Naive thymus-derived CD4-positive, alpha-beta T cell (primary cell): ENCODE measurements at places on chromosomes 3 and 15. TPM values are rescaled to one million over a fixed set of nuclear protein-coding genes. Genes with fewer than 3 reads are reported as not detected.
A peak's percentile ranks its signal among the peaks of the same experiment; 100 is the strongest.

Gene IMPG2
- 0.47 TPM for total RNA-seq

- DNase-seq = no peak
Measured at GRCh38 chr3:52204337-52205073, 6.5 kb downstream of the ALAS1 start.

DNA sequence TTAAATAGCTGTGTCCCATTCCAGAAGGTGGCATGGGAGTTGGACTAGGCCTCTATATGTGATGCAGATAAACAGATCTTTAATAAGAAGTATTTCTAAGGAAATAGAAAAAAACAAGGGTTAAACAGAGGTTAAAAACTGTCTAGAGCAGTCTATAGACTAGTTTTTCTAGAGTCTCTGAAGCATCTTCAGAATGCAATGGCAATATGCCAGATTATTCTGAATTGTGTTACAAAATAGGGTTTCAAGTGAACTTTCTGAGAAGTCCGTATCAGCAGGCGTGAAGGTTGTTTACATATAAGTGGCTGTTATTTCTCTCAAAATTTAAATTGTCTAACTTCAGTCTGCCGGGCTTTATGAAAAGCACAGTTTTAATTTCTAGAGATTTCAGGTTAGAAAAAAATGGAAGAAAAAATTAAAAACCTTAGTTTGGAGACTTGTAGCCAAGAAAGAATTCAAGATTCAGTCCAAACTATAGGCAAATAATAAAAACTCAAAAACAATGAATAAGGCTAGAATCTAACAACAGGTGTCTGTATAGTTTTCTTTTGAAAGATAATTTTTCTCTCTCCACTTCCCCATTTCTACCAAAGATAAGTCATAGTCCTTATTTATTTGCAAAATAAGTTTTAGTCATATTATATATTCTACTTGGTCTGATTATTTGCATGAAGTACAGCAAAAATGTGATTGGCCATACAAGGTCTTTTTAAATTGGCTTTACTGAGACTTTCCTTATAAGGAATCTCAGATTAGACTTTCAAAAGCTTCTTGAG, 55.2 kb downstream of the OSTN start:
- DNase-seq = no peak

- DNase-seq = no peak
Measured at GRCh38 chr15:55151631-55152030, 45.1 kb downstream of the RSL24D1 start.

Gene TMEM108
- not detected for total RNA-seq

DNA sequence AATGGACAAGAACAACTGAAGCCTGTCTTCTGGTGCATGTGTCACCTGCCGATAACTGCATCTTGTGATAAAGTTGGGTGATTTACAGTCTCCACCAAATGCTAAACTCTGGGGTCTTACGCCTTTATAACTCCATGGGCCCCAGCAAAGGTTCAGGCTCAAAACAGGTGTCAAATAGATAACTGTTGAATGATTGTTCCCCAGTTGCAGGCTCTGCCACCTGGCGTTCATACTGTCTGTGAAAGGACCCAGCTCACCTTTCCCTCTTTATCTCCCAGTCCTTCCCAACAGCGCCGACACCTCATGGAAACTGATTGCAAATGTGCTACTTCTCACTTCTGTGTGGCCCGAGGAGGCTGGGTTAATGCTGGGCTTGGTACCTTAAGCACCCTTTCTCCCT, 8.3 kb upstream of the SNX22 start:
- no peak for DNase-seq

Gene CFAP20DC
- total RNA-seq = 0.24 TPM

Gene HMG20A
- 55.6 and 61.1 TPM in 2 replicates for total RNA-seq

- peak; percentile 44 for DNase-seq
Measured at GRCh38 chr3:192831111-192831644, 86.5 kb downstream of the MB21D2 start.

Gene NLGN1
- not detected for total RNA-seq

Gene FANCD2OS
- not detected for total RNA-seq

DNA sequence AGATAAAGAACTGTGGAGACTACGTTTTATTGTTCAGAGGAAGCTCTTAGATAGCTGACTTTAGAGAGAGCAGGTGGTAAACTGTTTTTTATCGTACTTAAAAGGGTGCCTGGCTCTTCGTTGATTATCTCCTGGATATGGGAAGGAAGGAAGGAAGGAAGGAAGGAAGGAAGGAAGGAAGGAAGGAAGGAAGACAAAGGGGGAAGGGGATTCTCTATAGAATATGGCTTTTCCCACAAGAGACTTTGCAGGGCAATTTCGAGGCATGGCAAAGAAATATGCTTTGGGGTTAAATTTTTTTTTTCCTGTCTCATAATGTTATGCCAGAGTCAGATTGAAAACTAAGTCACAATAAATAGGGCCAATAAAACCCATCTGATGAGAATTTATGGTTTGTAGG, 271.9 kb upstream of the POU1F1 start:
- no peak for DNase-seq

DNA sequence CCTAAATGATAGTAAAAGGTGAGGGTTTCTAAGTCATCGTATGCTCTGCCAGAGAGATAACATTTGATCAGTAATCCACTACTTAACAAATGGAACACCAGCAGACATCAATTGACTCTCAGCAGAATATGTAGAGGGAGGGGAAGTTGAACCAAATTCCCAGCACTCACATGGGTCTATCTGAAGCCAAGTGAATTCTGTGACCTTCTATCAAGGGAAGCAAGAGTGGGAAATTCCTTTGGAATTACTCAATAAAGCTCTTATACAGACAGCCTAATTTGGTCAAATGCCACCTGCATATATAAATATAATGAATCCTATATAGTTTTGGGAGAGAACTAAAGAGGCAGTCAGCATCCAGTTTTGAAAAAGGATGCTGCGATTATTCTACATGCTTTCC, 15.8 kb upstream of the KCNMB2 start:
- DNase-seq = no peak

DNA sequence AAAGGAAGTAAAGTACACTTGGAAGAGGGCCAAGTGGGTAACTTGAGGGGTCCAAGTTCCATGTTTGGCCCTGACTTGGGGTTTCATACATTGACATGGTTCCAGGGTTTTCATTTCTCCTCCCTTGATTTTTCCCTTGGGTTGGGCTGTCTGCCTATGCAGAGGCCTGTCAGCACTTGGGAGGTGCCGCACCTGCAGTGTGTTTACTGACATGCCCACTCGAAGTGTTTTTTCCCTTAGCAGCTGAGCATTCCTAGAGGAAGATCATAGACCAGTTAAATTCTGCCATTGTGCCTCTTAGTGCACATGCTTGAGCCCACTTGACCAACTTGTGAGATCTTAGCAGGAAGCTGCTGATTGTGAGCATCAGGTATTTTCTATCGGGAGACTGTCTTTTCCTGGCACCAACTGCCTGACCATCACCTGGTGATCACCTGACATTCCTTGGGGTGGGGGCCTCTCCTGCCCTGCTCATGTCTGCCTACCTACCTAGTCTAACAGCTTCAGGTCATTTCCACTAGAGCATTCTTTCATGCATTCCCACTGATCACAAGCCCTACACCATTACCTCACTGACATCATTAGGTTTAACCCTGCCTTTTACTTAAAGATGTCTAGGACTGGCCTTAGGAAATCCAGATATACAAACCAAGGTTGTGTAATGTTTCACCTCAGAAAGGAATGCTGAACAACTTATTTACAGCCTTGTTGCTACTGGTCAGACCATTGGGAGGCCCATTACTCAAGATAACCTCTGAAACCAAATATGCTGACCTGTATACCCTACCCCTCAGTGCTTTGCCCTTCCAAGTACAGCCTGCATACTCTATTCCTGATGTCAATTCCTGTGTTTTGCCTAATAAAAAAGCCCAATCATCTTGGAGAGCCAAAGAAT, 68.3 kb downstream of the CD47 start:
- no peak for DNase-seq

GRCh38 chr15:86193716-86194380, 114.2 kb downstream of the AGBL1 start:
- DNase-seq = no peak

GRCh38 chr15:58423831-58424608, 7.8 kb upstream of the LIPC start:
- DNase-seq = no peak

DNA sequence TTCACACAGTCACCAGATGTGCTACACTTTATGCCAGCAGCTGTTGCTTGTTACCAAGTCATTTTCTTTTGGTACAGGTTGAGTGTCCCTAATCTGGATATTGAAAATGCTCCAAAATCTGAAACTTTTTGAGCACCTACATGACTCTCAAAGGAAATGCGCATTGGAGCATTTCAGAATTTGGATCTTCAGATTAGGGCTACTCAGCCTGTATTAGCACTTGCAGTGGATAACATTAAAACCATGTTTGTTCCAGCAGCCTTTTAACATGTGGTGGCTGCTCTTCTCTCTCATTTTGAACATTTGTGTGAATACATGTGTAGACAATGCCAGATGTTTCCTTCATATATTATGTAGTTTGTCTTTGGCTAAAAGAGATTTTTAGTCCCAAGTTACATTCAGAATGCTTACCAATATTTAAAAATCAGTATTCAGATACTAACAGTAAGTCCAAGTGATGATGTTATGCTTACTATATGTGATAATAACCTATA, 230.9 kb upstream of the UBE2E1 start:
- DNase-seq = no peak

DNA sequence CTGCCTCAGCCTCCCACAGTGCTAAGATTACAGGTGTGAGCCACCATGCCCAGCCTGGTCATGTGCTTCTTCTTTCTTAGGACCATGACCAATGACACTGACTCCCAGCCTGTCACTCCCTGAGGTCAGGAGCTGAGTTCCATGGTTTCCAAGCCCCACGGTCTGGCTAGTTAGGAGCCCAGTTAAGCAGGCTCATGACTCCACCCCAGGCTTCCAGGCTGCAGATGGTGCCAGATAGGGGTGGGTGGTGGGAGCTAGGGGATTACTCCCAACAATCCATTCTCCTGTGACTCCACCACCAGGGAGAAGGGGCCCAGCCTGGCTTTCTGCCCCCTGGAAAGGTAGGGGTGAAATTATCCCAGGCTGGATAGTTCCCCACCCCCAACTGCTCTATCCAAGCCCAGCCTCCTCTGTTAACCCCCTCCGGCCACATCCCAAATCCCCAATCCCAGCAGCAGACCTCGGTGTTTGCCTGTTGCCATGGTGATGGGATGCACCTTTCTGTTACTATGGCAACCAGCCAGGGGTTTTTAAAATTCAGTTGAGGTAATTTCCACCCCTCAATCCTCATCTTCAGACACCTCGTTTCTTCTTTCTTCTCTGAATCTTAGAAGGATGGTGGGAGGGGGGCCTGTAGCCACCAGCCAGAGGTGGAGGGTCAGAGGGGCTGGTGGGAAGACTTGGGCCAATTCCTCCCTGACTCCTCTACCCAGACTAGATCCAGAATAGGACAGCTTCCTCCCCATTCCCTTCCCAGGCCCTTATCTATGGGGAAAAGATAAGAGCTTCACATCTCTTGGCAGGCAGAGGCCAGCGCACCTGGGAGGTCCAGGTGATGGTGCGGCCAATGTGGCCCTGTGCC, 22.5 kb upstream of the SEMA3F start:
- DNase-seq = no peak

Gene ANKRD34C
- total RNA-seq = not detected in 2 replicates

Gene LDHAL6B
- not detected for total RNA-seq

DNA sequence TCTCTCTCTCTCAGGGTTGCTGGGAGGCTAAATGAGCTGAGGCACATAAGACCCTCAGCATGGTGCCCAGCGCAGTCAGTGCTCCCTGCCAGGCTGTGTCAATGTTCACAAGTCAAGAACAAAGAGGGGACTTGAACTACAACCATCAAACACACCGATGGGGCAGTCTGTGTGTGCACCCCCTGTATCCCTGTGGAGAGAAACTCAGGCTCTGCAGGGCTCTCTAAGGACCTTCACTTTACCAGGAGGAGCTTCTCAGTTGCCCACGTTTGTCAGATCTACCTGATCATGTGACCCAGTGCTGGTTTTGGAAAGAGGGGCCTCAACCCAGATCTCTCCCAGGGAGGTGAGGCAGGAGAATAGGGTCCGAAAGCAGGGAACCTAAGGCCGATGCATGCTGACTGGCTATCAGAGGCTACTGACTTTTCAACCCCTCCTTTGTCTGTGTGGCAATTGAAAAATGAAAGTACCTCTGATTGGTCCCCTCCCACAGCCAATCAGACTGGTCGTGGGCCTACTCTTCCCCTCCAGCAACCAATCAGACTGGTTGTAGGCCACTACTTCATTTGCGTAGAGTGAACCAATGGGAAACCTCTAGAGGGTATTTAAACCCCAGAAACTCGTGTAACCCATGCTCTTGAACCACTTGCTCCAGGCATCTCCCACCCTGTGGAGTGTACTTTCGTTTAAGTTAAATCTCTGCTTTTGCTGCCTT, 34.0 kb downstream of the RHCG start:
- DNase-seq = no peak

Gene RNF123
- 71.3 TPM for total RNA-seq

Gene UACA
- 0.46 and 1.0 TPM in 2 replicates for total RNA-seq

DNA sequence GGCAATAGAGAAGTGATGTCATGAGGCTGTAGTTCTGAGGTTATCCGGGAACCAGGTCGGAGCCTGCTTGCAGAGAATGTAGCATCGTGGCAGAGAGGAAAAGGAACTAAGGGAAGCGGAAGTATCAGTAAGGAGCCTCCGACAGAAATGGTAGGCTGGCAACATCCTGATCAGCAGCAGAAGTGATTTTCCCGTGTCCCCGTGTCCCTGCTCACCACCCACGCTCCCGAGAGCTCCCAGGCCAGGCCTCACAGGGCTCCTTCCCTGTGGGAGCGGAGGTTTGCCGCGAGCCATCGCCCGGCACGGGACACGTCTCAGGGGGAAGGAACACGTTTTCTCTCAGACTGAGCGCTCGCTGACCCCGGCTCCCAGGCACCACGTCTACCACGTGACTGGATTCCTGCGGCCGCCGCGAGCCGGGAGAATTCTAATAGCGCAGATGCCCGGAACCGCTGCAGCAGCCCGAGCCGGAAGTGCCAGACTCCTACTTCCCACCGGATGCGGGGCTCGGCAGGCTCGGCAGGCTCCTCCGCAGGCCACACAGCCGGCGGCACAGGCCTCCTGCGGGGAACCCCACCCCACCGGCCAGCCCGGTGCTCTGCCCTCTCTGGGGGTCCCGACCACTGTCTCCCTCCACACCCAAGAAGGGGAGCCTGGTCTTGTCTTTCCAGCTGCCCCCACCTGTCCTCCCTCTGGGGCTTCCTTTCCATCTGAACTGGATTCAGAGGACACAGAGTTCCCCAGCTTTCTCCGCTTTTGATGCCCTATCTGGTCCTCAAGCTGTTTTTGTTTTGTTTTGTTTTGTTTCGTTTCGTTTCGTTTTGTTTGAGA, 99.3 kb downstream of the BDH1 start:
- DNase-seq = peak; percentile 24

- no peak for DNase-seq
Measured at GRCh38 chr3:176090727-176091126, 1106.6 kb downstream of the TBL1XR1 start.

Gene SNTN
- total RNA-seq = not detected in 2 replicates
